Pancreas (tissue), 10 donors: ENCODE measurements at places on chromosomes 6 and 20. TPM values are rescaled to one million over a fixed set of nuclear protein-coding genes. Genes with fewer than 3 reads are reported as not detected.

DNA sequence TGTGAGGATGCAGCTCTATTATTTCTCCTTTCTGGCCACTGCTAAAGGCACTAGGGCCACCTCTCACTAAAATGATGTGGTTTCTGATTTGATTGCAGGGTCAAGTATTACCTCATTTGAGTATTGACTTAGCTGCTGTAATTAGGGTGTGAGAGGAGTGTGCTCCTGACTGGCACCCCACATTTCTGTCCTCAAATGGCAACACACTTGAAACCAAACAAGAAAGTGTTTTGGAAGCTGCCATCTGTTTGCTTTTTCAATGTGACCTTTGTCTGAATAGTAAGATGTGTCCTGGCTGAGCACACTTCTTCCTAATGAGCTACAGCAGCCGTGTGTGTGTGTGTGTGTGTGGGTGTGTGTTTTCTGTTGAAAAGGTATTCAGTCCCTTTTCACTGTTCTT lies 62.8 kb upstream of the SCP2D1 start:
- no peak for DNase-seq

GRCh38 chr20:63433756-63434531 lies 38.5 kb downstream of the KCNQ2 start:
- no peak for DNase-seq

The XPO5 gene
- 21.7 TPM for total RNA-seq

The CABLES2 gene
- 1.7 TPM for total RNA-seq

DNA sequence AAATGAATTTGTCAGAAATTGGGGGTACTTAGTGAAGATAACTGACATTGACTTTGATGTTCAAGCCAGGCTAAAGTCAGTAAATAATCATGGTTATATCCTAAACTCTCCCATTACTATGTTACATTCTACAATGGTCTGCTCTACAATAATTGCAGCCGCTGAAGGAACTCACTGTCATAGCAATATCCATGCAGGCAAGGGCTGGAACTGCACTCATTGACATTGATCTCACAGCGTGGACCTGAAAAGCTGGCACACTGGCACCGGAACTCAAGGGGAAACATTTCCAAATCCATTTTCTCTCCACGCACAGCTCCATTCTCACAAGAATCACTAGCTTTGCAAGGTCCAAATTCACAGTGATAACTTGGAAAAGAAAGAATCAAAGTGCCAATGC lies 702.7 kb downstream of the EYS start:
- DNase-seq = no peak

The BNIP5 gene
- 0.47 TPM for total RNA-seq

GRCh38 chr20:21141825-21142224 lies 15.9 kb downstream of the KIZ start:
- DNase-seq = no peak

DNA sequence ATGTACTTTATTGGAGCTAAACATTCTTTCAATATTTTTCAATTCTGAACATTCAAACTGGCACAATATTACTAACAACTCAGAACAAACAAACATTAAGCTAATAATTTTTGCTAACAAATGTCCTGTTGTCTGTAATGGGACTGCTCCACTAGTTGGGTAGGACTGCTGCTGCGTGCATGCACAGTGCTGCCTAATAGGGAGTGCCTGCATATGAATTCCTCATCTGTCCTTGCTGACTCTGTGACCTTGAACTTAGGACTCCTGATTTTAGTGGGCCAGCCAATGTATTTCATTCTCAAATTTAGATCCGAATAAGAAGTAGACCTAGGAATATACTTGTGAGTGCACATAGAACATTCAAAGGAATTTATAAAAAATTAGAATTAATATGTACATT lies 196.5 kb upstream of the RAB32 start:
- DNase-seq = no peak

The SEL1L2 gene
- total RNA-seq = not detected

DNA sequence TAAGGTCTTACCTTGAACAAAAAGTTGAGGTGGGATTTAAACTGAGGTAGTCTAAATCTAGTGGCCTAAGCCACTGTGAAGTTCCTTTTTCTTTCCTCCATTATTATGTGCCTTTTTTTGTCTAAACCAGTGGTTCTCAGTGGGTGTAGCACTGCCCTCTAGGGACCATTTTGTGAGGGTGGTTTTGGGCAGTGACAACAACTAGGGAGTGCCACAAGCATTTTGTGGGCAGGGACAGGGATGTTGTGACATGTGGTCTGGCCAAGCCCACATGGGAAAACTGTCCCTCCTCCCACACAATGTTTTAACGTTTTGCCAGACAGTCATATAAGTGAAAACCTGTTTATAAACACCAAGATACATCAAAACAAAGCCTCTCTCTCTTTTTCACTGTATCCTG lies 899.4 kb upstream of the FLRT3 start:
- no peak for DNase-seq

- DNase-seq = no peak
These were observed 31.4 kb downstream of the KCNK17 start for GRCh38 chr6:39282774-39283173.

DNA sequence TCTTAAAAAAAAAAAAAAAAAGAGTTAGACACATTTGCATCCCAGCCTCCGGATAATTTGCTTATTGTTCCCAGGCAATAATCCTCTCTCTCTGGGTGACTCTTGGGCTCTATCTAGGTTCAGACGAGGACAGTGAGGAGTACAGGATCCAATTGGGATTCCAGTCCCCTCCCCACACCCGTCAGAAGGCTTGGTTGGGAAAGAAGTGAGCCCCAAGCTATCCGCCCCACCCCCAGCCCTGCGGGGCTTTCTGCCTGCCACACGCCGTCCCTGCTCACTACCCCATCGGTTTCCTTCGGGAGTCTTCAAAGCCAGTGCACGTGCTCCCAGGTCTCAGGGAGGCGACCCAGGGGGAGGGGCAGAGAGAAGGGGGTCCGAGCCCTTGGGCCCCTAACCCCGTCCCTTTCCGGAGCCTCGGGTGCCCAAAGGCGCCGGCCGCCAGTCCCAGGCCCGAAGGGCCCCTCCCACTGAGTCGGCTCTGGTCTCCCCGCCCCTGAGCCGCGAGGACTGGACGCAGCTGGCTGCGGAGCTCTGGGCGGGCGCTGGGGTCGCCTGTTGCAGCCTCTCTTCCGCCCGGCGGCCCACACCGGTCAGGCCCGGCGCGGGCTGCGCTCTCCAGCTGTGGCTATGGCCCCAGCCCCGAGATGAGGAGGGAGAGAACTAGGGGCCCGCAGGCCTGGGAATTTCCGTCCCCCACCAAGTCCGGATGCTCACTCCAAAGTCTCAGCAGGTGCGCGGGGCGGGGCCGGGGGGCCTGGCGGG lies 2.5 kb downstream of the MYMX start:
- peak; percentile 87 for DNase-seq

The ADGRF1 gene
- total RNA-seq = 1.7 TPM

GRCh38 chr6:43956478-43956877 lies 170.8 kb downstream of the MRPL14 start:
- DNase-seq = no peak

DNA sequence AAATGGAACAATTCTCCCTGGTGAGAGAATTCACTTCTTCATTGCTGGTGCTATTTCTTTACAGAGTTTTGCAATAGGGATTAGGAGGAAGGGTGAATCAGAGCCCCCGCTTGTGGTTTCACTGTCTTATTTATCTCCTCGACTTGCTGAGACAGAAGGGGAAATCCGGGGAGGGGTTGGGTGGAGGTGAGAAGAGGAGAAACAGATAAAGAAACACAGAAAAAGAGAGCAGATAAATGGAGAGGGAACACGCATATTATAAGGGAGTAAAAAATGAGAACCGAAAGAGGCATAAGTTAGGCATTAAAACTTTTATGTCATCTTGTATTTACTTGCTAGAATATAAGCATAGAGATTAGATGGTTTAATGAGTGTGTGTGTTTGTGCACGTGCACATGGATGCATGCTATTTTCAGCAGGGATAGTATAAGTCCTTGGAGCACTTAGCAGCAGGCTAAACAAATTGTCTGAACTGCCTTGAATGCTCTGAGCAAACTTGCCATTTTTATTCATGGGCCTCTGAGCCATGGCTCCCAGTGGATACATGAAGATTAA lies 105.0 kb downstream of the OLIG3 start:
- no peak for DNase-seq

- DNase-seq = no peak
These were observed 457.7 kb downstream of the RFPL4B start for GRCh38 chr6:112804638-112805330.

DNA sequence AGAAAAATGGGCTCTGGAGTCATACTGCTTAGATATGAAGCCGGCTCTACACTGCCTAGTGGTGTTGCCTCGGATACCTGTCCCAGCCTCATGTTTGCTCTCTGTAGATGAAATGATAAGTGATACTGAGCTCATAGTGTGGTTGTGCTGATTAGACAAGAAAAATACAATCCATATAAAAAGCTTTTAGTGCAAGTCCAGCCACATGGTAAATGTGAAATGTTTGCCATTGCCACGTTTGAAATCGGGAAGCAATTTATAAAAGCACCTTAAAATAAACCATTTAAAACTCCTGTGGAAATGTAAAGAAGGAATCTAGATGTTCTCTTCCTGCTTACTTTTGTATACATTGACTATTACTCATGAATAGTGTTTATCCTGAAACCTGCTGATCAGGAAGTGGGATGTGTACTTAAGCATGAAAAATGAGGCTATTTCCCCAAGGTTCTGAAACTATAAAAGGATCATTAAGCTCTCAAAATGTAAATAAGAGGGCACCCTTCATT lies 13.1 kb upstream of the PBOV1 start:
- no peak for DNase-seq

DNA sequence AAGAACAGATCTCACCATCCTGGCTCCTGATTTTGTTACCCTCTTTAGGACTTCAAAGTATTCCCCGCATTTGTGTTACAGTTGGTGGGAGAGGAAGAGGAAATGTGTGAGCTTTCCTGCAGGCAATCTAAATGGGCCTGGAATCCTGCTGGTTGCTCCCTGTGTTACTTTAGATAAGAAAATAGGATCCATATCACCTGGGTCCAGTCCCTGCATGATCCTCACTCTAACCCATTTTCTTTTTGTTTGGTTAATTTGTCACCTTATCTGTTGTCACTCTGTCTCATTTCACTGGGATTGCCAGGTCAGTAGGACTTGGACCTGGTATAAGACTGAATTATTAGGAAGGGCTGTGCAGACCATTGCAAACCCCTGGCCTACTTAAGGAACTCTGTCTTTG lies 175.9 kb upstream of the GJE1 start:
- DNase-seq = no peak
